ENCODE measurements at places on chromosomes 3 and 15. TPM values are rescaled to one million over a fixed set of nuclear protein-coding genes. Genes with fewer than 3 reads are reported as not detected.

DNA sequence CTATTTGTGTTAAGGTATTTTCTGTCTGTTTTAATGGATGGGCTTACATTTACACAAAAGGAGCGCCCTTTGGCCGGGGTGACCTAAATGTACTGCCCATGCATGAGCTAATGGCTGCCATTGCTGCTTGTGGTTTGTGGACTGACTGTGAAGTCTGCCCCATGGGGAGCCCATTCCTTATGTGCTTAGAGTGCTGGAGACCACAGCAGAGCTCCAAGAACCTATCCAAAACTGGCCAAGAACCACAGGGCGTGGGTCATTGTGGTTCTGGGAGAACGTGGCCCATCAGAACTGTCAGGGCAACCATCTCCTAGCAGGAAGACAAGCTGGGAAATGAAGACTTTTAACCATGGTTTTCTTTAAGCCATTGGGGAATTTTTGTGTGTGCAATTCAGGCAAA lies 105.3 kb downstream of the CHDH start:
- H3K36me3 ChIP-seq: no peaks in the 10 kb centered on the region
- H3K27ac ChIP-seq: no peak overlapping the region
- no peak overlapping the region for H3K4me3 ChIP-seq
- peak; percentile 43 for DNase-seq
- no peaks in the 10 kb centered on the region for H3K4me1 ChIP-seq

DNA sequence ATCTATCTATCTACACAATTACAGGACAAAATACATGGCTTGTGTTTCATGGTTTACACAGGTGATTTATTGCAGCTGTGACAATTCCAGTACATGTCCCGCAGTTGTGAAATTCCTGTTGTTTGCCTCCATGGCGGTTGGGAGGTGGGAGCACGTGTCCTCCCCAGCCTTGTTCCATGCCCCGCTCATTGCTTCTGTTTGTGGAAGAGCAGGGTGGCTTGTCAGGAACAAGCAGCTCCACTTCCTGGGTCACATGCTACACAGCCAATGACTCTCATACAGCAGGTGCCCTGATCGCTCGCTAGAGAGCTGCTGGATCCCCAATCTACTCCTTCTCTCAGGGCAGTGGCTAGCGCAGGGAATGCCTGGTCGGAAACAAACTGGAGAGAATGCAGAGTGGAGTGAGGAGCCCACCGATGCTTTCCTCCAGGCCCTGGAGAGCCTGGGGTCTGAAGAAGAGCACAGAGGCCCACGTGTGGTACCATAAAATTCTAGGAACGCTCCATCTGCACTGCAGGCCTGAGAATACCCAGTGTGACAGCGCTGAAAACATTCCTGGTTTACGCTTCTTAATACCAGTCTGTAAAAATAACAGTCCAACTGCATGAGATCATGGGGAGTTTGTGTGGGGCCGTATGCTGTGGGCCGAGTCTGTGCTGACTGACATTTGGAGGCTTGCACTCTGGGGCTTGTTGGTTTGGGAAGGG lies 270.6 kb upstream of the RGMA start:
- H3K27ac ChIP-seq: no peak overlapping the region
- DNase-seq: peak; percentile 16
- H3K4me3 ChIP-seq: no peak overlapping the region
- no peaks in the 10 kb centered on the region for H3K27me3 ChIP-seq
- no peaks in the 10 kb centered on the region for H3K4me1 ChIP-seq

DNA sequence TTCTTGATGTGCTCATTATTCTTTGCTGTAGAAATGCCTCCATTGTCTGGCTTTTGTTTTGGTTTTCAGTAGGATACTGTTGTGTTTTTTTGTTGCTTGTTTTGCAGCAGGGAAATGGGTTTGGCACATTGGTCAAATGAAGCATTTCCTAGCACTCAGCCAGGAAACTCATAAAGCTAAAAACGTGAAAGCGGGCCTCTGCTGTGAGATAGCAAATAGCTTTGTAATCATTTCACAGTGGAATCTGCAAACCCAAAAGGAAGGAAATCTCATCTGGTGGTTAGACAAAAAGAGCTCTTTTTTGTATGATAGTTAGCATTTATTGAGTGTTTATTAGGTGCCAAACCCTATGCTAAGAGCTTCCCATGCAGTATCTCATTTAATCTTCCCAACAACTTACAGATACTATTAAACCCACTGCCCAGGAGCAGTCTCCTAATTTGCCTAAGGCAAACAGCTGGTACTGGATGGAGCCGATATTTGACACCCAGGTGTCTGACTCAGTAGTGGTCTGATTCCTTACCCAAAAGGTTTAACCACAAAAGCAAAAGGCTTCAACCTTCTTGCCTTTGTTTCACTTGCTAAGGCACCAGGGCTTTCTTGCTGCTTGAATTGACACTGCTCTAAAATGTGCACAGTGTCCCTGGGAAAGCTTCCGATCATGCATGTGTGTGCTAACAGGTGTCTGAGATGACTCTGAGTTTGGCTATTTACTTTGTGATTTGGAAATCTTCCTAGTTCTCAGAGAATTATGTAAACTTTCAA lies 527.9 kb upstream of the MDFIC2 start:
- H3K4me3 ChIP-seq: no peak overlapping the region
- H3K36me3 ChIP-seq: no peaks in the 10 kb centered on the region
- H3K27me3 ChIP-seq: no peaks in the 10 kb centered on the region
- peak; percentile 66 for DNase-seq
- no peak overlapping the region for H3K27ac ChIP-seq

DNA sequence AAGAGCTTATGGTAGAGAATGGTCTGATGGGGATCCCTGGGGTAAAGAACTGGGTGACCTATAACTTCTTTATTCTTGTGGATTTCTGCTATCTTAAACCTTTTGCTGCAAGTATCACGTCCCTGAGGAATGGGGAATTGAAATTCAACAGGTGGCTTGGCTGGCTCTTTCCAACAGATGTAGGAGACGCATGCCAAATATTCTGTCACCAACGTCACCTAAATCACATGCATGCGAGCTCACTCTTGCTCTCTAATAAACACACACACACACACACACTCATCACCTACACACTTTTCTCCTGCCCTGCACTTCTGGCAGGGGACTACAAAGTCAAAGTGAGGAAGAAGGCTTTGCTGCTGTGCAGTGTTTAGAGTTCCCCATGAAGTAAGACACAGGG lies 145.8 kb upstream of the NECTIN3 start:
- H3K27ac ChIP-seq: no peak overlapping the region
- H3K36me3 ChIP-seq: no peaks in the 10 kb centered on the region
- H3K4me1 ChIP-seq: no peaks in the 10 kb centered on the region

GRCh38 chr3:25289156-25289555 lies 138.9 kb upstream of the RARB start:
- H3K27me3 ChIP-seq: no peaks in the 10 kb centered on the region
- no peaks in the 10 kb centered on the region for H3K36me3 ChIP-seq
- H3K27ac ChIP-seq: no peak overlapping the region
- H3K4me3 ChIP-seq: no peak overlapping the region

DNA sequence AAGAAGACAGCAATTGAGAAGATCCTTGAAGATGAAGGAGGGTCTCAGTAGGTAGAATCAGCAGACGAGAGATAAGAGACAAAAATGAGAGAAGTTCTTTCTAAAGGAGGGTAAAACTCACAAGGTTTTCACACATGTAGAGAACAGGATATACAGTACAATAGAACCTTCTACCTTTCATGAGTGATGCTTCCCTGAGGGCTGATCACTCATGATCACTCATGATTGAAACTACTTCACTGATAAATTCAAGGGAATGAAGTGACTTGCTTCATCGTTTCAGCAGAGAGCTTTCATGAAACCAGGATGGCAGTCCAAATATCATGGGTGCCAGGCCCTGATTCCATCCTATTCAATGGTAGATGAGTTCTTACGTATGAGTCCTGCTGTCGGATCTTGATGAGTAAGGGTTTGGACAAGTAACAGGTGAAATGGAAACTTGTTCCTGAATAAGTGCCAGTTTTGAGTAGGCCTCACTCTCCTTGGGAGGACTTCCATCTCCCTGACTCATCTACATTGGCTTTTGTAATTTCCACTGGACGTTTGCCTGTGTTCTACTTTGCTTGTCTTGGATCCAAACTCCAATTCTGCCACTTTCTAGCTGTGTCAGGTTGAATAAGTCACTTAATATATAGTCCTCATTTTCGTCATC lies 9.6 kb upstream of the CLDN16 start:
- H3K4me3 ChIP-seq: no peak overlapping the region
- no peaks in the 10 kb centered on the region for H3K27me3 ChIP-seq
- H3K36me3 ChIP-seq: no peaks in the 10 kb centered on the region
- H3K4me1 ChIP-seq: peaks cover 18% of the 10 kb centered on the region
- peak; percentile 97 for DNase-seq

The CHRD gene
- total RNA-seq: 3.4 TPM

Data from astrocyte (in vitro differentiated cells and primary cell).